NCI-H146 (cell line): ENCODE measurements at places on chromosomes 5 and 9.

DNA sequence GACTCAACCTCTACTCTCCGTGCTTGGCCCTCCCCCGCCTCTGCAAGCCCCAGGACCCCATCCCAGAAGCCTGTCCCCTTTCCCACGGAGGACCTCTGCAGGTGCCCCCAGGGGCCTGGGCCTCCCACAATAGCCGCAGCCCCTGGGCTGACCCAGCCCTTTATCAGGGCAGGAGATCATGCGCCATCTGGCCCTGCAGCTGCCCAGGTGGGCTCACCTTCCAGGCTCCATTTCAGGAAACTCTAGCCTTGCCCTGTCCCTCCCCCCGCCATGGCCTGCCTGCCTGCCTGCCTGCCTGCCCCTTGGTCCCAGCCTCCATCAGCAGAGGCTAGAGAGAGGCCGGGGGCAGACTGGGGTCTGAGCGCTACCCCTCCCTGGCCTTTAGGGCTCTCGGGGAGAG lies 48.7 kb downstream of the ASS1 start:
- DNase-seq: no peak

- DNase-seq: no peak
These were observed 135.2 kb downstream of the ARHGAP26 start for GRCh38 chr5:142905348-142905747.

GRCh38 chr9:102124465-102124864 lies 386.0 kb upstream of the GRIN3A start:
- DNase-seq: no peak

- no peak for DNase-seq
These were observed 203.5 kb downstream of the ERCC6L2 start for GRCh38 chr9:96078897-96079490.

- no peak for DNase-seq
These were observed 128.3 kb downstream of the DOCK2 start for GRCh38 chr5:169765176-169765996.

DNA sequence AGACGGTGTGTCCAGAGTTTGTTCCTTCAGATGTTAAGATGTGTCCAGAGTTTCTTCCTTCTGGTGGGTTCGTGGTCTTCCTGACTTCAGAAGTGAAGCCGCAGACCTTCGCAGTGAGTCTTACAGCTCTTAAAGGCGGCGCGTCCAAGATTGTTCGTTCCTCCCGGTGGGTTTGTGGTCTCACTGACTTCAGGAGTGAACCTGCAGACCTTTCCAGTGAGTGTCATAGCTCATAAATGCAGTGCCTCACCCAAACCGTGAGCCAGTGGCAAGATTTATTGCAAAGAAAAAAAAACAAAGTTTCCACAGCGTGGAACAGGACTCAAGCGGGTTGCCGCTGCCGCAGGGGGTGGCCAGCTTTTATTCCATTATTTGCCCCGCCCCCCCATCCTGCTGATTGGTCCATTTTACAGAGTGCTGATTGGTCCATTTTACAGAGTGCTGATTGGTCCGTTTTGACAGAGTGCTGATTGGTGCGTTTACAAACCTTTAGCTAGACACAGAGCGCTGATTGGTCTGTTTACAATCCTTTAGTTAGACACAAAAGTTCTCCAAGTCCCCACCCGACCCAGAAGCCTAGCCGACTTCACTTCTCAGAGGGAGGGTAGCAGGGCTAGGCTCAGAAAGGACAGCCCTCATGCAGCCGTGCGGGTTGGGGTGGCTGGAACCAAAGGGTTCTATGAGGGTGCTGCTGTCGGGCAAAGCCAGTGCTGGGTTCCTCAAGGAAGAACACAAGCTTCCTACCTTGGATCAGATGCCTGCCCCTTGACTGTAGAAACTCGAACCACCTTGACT lies 9.1 kb upstream of the RNF130 start:
- no peak for DNase-seq

DNA sequence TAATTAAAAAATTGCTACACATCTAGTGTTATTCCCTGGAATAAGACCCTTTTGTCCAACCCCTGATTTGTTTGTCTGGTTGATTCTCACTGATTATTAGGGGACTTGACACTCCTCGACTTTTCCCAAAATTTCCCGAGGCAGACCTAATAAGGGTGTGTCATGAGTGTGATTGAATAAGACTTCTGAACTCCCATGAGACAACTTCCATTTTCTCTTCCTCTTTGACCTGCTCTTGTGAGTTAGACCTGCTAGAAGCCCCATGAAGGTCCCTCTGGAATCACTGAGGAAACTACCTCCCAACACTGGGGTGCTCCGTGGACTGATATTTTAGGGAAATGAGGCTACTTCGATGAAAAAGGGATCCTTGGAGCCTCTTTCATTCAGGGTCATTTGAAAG lies 83.4 kb downstream of the MUSK start:
- no peak for DNase-seq

GRCh38 chr5:67118050-67118620 lies 78.5 kb downstream of the CD180 start:
- no peak for DNase-seq

GRCh38 chr9:97906236-97906831 lies 16.0 kb downstream of the TRMO start:
- no peak for DNase-seq

DNA sequence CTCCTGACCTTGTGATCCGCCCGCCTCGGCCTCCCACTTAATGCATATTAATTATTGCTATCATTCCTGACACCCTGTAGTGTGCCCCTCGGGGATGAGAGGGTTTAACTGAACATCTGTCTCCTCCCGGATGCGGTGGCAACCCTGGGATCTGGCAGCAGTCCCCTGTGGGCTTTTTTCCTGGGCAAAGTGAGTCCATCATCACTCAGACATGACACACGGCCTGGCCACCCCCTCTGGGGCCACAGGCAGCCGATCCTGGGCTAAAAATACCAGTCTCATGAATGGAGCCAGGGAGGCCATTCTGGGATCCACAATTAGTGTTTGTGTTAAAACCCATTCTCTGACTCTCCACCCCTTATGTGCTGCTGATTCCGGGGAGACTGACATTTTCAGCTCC lies 161.2 kb downstream of the RGS3 start:
- no peak for DNase-seq

GRCh38 chr9:16003785-16004184 lies 450.9 kb downstream of the CCDC171 start:
- peak; percentile 100 for DNase-seq

GRCh38 chr5:121138495-121138907 lies 674.4 kb downstream of the PRR16 start:
- no peak for DNase-seq

DNA sequence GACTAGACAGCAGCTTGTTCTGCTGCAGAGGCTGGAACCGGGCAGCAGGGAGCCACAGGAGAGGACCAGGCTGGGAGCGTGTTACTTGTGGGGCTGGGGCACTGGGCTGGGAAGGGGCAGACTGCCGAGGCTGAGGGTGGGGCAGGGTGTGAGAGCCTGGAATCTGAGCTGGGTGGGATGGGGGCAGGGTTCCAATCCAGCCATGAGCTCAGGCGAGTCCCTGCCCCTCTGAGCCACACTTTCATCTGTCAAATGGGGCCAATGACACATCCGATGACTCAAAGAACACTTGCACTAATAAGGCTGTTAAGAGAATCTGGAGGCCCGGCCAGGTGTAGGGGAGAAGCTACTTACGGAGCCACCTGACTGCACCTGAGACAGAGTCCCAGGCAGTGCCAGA lies 18.7 kb upstream of the WDR38 start:
- no peak for DNase-seq

DNA sequence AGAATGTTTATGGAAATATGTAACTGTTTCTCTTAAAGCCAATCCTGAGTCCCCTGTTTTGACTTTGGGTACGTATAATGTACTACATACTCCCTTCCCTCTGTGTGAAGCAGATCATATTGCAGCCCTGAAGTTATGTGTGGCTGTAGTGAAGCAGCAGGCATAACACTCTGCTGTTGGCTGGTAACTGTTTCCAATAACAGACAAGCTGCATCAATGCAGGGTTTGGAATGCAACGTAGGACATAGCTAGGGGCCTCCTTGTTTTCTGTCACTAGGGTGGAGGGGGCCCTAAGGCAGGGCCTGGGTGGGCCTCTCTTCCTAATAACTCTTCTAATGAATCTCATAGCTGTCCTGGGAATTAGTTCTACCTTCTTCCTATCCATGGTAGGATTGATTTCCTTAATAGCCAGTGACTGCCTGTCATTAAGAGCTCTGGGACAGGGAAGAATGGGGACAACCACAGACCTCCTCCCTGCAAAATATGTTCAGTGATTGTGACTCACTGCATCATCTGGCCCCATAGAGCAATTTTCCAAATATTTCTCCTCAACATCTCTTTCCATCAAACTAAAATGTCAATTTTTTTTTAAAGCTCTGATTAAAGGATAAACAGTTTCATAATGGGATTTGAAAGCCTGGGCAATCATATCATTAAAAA lies 129.6 kb upstream of the HMHB1 start:
- no peak for DNase-seq

DNA sequence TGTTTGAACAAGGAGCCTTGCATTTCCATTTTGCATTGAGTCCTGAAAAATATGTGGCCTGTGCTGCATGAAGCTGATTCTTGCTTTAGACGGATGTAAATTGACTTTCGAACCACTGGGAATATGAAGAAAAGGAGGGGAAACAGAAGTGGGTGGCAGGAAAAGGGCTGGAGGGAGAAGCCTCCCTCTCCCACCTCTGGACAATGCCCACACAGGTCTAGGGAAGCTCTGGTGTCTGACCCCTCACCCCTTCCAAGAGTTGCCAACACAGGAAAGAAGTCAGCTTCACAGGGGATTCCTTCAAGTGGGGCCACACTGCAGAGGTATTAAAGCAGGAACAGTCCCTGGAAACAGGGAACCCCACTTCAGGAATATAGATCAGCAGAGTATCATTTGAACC lies 52.2 kb downstream of the ZNF366 start:
- DNase-seq: no peak

- no peak for DNase-seq
These were observed 22.2 kb downstream of the MRPS30 start for GRCh38 chr5:44830951-44831350.

GRCh38 chr9:132575005-132575609 lies 7.3 kb upstream of the BARHL1 start:
- DNase-seq: peak; percentile 68

DNA sequence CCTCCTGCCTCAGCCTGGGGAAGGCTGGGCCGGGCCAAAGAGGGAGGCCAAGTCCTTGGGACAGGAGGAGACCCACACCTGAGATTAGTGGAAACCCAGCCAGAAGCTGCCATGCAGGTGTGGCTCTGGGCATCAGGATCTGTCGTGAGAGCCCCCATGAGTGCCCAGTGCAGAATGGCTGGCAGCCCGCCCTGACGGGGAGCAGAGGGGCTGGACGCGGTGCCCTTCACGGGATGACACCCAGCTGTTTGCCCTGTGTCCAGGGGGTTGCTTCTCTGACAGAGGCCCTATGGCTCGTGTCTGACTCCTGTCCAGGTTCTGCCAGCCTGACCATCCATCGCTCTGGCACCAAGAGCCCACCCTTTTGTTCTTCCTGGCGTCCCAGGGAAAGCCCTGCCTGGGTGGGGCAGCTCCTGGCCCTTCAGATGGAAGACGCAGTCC lies 8.5 kb downstream of the DIPK1B start:
- no peak for DNase-seq

DNA sequence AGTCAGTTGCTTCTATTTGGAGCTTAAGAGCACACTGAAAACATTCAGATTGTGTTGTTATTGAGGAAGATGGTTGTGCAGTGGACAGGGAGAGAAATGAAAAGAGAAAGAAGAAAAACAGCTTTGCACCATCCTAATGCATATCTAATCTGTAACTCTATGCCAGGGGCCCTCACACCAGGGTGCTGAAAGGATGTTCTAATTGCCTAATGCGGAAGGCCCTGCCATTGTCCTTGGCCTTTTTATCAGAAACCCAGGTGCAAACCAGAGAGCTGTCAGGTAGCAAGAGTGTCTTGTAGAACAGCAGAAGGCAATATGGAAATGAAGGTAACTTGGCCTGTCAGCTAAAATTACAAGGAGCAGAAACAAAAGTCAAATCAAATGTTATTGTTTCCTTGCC lies 384.5 kb upstream of the PIK3R1 start:
- DNase-seq: peak; percentile 96

DNA sequence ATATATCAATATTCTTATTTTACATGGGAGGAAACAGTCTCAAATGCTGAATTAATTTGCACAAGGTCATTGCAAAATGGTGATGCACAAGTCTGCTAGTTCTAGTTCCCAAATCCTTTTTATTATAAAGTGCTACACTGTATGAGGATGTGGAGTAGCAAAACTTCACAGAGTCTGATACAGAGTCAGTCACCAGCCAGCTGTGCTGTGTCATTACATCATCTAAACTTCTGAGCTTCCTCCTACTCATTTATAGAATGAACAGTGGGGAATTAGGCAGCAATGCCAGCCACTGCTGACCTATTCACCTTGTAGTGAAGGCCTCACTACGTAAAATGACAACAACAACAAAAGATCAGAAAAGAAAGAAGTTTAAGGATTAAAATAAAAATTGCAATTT lies 357.8 kb downstream of the TMEM167A start:
- no peak for DNase-seq

GRCh38 chr9:110048976-110049698 lies 158.8 kb downstream of the C9orf152 start:
- DNase-seq: peak; percentile 58

GRCh38 chr5:132765311-132766019 lies 11.6 kb downstream of the SEPTIN8 start:
- no peak for DNase-seq

DNA sequence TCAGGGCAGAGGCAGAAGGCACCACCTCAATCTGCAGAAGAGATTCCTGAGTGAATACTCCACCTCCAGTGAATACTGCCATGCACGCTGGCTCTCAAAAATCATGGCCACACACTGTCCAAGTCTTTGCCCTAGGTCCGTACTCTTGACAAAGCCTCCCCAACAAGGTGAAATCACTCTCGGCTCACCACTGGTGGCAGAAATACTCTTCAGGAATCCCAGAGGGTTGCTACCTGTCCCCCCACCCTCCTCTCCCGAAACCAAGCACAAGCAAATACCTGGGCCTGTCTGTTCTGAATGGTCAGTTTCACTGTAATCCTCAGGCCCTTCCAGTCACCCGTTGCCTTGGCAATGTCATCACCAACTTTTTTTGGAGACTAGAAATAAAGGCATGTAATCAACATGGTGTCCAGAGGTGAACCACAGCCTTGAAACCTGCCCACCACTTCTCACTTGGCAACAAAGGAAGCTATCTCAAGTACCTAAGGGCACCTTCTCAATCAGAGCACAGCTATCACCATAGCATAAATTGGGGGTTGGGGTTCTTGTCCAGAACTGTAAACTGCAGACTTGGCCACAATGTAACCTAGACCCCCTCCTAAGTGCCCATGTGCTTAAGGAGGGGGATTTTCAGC lies 1.8 kb downstream of the RPL12 start:
- DNase-seq: no peak

GRCh38 chr5:92372766-92373165 lies 989.6 kb upstream of the ARRDC3 start:
- DNase-seq: no peak

GRCh38 chr9:126860757-126861466 lies 473 bp downstream of the ZBTB34 start:
- peak; percentile 53 for DNase-seq

- no peak for DNase-seq
These were observed 12.6 kb downstream of the LRSAM1 start for GRCh38 chr9:127463911-127464310.

GRCh38 chr9:83204047-83204446 lies 141.1 kb upstream of the RASEF start:
- DNase-seq: no peak

- no peak for DNase-seq
These were observed 8.7 kb downstream of the STK10 start for GRCh38 chr5:172178991-172179989.
